ENCODE measurements at places on chromosomes 11 and 22.

DNA sequence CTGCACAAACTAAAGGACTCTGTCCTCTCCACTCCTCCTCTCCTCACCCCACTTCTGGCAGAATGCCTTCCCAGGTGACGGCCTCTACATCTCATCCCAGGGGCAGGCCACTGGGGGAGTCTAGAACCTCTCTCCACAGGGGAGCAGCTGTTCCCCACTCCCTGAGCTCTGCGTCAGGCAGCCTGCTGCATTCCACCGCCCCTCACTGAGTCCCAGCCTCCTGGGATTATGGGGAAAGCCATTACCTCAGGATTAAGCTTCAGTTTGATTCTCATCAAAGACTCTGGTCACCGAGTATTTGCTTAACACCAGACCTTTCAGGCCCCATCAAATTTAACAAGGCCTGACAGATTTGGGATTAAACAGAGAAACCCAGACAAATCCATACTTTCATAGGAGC lies 405.9 kb downstream of the NXPE2 start:
- no peak for DNase-seq

DNA sequence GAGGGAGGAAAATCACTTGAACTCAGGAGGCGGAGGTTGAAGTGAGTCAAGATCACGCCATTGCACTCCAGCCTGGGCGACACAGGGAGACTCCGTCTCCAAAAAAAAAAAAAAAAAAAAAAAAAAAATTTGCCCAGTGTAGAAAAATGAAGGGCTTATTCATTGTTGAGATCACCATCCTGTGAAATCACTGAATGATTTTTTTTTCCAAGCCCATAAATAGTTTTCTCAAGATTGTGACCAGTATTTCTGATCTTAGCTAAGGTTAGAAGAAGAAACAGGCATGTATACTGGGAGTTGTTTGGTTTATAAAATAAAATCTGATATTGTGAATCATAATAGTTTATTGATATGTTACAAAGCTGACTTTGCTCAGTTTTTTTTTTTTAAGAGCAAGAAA lies 269.4 kb downstream of the CADM1 start:
- DNase-seq, result no peak

GRCh38 chr11:68497761-68498160 lies 37.2 kb downstream of the PPP6R3 start:
- DNase-seq, result no peak

DNA sequence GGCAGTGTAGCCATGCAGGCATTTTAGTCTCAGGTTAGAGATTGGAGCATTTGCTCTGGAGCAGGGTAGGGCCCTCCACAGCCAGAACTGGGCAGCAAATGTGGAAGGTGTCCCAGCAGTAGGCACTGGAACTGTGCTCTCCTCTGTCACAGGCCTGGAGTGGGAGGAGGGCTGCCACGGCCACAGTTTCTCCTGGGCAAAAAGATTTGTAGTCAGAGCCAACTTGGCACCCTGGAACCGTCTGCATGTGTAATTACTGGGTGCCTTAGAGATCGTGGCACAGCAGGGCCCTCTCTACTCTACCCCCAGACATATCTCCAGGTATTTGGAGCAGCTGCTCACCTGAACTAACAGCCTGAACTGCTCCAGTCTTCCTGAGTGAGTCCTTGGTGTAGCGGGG lies 93.7 kb downstream of the ZC3H12C start:
- no peak for DNase-seq

- no peak for DNase-seq
Observed at GRCh38 chr22:39349506-39349966, 255 bp upstream of the SYNGR1 start.

- DNase-seq, result no peak
Observed at GRCh38 chr22:17792299-17792698, 18.0 kb upstream of the BID start.

DNA sequence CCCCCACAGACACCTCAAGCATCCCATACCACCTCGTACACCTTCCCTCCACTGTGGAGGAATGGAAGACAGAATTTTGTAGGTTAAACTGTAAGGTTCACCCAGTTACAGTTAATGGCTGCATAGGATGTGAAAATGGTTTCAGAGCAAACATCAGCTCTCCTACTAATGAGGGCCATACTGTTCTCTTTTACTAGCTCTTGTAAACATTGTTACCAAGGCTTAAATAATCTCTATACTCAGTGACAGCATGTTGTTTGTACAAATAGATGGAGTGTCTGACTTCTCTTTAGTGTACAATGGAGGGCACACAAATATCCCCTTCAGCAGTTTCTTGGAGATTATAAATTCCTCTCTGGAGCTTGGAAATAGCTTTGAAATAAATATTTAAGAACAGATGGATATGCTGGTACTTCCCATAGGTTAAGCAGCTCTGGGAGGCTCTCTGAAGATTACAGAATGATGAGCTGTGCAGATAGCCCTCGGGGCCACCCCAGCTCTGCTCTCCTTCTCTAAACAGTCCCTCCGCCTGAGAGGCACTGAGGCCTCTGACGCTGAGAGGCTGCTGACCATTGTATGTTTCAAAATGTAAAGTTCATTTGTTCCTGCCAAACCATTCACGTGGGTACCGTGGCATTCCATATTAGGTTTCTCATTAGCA lies 25.7 kb downstream of the TTC12 start:
- no peak for DNase-seq

DNA sequence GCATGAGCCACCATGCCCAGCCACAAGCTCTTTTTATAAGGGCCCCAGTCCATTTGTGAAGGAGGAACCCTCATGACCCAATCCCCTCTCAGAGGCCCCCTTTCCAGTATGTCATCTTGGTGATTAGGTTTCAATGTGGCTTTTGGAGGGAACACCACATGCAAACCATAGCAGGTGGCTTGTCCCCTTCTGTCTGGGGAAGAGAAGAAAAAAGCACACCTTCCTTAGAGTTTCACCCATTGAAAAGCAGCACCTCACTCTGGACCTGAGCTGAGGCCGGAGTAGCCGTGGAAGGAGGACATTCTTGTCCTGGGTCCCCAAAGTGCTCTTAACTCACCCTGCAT lies 25.4 kb downstream of the NEAT1 start:
- no peak for DNase-seq

GRCh38 chr11:15770798-15771414 lies 585.4 kb downstream of the SOX6 start:
- no peak for DNase-seq

DNA sequence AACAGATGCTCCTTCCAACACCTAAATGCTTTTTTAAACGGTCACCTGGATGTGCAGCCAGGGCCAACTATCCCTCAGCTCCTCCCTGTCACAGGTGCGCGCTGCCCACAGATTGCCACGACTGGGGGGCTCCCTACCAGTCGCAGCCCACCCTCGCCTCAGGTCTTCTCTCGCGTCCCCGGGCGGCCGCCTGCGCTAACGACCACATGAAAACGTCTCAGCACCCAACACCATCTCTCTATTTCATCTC lies 469 bp downstream of the ZBED5 start:
- DNase-seq, result no peak

DNA sequence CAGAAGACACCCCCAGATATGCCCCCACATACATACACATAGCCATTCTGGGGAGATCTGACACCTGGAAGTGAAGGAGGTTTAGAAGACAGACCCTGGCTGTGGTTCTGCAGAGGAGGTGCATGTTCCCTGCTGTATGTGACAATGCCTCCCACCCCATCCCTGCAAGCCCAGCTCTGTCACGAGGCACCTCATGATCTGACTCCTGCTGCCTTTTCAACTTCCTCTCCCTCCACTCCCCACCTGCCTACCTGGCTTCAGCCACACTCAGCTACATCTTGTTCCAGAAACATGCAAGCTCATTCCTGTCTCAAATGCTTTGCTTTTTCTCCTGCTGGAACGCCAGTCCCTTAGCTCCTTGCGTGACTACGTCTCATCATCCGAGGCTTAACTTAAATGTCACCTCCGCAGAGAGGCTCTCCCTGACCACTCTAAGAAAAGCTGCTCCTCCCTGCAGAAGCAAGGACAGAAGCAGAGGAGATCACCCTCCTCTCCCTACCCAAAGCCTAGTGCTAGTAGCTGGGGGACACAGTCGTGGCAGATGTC lies 114.5 kb downstream of the FEZ1 start:
- no peak for DNase-seq

- no peak for DNase-seq
Observed at GRCh38 chr11:100515087-100515486, 172.0 kb upstream of the ARHGAP42 start.

DNA sequence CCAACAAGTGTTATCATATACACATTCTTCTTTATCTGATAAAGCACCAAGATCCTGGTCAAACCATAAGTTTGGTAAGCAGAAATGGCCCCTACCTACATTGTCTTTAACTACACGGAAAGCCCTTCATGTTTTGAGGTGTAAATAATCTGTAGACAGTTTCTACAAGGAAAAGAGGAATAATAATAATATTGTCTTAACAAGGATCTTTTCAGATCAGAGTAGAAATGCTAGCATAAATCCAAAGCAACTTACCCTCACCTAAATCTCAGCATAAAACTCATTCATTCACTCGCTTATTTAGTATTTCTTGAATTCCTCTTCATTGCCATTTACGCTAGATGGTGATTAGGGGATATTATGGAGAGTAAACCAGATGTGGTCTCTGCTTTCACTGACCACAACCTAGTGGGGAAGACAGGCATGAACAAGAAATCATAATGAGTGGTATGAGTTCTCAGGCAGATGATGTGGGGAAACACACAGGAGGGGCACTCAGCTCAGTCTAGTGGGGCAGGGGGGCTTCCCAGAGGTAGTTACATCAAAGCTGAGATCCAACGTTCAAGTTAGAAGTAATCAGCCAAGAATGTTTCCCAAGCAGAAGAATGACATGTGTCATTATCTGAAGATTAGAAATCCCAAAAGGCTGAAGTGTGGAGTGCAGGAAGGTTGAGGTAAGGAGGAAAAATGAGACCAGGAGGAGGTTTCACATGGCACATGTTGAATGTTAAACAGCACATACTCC lies 65.4 kb upstream of the ZC3H12C start:
- no peak for DNase-seq

GRCh38 chr11:130413405-130414106 lies 14.9 kb downstream of the ADAMTS8 start:
- DNase-seq, result no peak

DNA sequence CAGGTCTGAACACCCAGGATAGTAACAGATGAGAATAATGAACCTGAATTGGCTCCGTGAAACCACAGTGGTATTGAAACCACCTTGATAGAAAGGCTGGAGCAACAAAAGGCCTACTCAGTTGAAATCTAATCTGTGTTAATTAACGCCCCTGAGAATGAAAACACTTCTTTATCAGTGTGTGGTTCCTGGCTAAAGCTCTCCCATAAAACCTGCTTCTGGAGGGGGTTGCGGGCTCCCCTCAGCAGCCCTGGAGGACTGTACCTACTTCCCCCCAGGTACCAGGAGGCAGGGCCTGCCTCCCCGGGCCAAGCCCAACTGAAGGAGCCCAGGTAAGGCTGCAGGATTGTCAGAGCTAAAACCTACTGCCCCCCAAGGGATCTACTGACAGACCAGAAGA lies 54.6 kb downstream of the PLEKHA7 start:
- no peak for DNase-seq

DNA sequence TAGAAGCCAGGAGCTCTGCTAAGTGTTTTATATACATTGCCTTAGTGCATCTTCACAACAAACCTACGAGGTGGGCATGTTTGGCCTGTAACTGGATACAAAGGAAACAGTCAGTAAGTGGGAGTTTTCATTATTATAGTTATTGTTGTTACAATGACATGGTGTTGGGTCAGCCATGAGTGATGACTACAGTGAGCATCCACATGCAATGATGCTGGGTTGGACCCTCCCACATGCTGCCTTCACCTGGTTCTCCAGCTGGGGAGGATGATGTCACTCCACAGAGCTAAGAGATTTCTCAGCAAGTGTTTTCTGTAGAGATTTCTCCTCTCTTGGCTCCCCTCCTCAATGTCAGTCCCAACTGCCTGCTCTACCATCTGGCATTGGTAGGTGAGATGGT lies 59.3 kb downstream of the EHF start:
- DNase-seq, result no peak

DNA sequence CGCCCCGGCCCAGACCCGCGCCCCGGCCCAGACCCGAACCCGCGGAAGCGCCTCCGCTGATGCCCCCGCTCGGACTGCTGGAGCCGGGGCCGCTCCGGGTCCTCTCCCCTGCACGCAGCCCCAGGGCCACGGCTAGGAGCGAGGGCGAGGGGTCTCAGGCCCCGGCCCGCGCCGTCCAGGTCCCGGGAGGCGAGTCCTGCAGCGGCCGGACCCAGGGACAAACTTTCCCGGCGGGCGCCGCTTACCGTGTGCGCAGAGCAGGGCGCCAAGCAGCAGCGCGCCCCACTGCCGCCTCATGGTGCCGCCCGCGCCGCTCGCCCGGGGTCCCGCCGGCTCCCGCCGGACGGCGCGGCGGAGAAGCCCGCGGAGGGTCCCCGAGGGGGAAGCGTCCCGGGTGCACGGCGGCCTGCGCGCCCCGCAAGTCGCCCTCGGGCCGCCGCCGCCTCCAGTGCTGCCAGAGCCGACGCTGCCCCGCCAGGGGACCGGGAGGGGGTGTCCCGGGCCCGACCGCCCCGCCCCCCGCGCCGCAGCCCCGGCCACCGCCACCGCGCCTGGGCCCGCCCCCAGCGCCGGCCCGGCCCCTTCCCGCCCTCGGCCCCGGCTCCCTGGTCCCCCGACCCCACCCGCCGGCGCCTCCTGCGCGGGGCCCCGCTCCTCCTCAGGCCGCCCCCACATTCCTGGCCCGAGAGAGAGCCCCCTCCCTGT lies at the start of gene LRP4:
Gene LRP4 (minus strand): TSS at position 468 of the 705 bp plus-strand sequence. CDS start 171 bp downstream, at position 297.
- DNase-seq, result no peak

DNA sequence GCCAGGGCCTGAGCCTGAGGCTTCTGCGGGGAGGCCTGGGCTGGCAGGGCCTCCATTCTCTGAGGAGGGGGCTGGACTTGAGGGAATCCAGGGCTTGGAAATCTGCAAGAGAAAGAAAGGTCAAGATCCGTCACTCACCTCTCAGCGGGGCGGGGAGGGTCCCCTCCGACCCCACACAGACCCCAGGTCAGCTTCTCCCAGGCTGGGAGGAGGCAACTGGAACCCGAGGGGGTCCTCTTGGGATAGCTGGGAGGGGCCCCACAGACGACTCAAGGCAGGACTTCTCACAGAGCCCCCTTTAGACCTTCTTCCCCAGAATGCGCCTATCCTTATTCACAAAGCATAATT lies 11.0 kb downstream of the TNKS1BP1 start:
- DNase-seq, result no peak

- DNase-seq, result no peak
Observed at GRCh38 chr11:20912065-20912821, 242.9 kb downstream of the NELL1 start.

- DNase-seq, result no peak
Observed at GRCh38 chr11:76551400-76551799, 106.6 kb downstream of the EMSY start.

- no peak for DNase-seq
Observed at GRCh38 chr11:73262851-73263495, 9.2 kb upstream of the P2RY6 start.

- no peak for DNase-seq
Observed at GRCh38 chr11:76762356-76762752, 20.8 kb upstream of the TSKU start.

DNA sequence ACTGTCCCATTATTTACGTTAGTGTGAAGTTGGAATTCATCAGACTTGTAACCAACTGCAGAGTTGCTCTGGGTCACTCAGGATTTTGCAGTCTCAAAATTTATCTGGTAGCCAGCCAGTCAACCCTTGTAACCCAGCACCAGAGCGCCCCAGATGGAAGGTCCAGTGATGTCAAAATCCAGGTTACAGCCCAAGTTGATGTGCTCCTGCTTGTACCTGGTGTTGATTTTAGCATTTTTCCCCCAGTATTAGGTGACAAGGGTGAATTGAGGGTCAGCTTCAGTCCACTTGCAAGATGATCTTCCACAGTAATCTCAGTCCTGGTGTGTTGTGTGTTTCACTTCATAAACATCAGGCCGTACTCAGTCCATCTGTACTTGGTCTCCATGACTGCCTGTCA lies 7.5 kb downstream of the TIMM10B start:
- no peak for DNase-seq

GRCh38 chr11:46238078-46238966 lies 39.1 kb upstream of the CREB3L1 start:
- peak; percentile 72 for DNase-seq

Data from activated CD4-positive, alpha-beta T cell treated with anti-CD3 and anti-CD28 coated beads, Interleukin-2, amount 50 U/mL, for 16 hours (primary cell).